ENCODE measurements at places on chromosomes 1 and 21. TPM values are rescaled to one million over a fixed set of nuclear protein-coding genes. Genes with fewer than 3 reads are reported as not detected.

Gene WNT4
- total RNA-seq, result 0.92 TPM

Gene CELA3B
- total RNA-seq, result 3.4 TPM

Gene LRRC7
- not detected for total RNA-seq

Gene SEMA4A
- total RNA-seq, result 0.21 TPM

Gene KRTAP12-2
- total RNA-seq, result not detected

Gene TFF2
- 1.1 TPM for total RNA-seq

Gene SLC9C2
- not detected for total RNA-seq

Gene PPP1R15B
- total RNA-seq, result 51.1 TPM

Gene CD53
- 0.49 TPM for total RNA-seq

Gene CCDC190
- not detected for total RNA-seq

Gene NBPF4
- not detected for total RNA-seq

Gene KCNQ4
- total RNA-seq, result 2.6 TPM

Gene IRF6
- 0.64 TPM for total RNA-seq

Gene ARHGAP30
- total RNA-seq, result 0.36 TPM

Gene ATP6V1G3
- total RNA-seq, result not detected

Gene ETNK2
- total RNA-seq, result 6.7 TPM

Gene ZNF683
- total RNA-seq, result not detected

Gene BCL2L15
- total RNA-seq, result 0.10 TPM

Gene CRYAA
- total RNA-seq, result 2.1 TPM
